ENCODE measurements at places on chromosomes 5 and 9.

GRCh38 chr5:132472431-132472830 lies 18.1 kb downstream of the IRF1 start:
- DNase-seq = no peak

DNA sequence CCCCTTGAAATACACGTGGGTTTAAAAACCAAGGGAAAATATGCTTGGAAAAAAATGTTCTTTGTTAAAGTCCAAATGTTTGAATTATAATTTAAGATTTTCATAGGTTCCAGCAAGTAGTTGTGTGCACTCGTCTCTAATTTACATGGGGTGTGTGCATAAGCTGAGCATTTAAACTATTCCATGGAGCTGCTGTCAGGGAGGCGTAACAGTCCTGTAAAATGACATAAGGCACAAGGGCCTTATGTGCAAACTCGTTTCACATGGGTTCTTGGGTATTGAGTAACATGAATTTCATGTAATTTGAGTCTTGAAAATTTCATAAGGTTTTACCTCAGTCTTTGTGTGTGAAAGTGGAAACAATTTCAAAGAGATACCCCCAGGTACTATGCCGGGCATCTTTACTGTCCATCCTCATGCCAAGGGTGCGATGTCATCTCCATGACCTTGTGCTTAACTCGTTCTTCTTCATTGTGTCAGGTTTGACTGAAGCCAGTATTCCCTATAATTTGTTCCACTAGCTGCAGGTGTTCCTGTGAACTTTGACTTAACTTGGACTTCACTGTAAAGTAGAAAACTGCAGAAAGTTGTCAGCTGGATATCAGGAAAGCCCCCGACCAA lies 359.3 kb downstream of the SH3GL2 start:
- DNase-seq = no peak

DNA sequence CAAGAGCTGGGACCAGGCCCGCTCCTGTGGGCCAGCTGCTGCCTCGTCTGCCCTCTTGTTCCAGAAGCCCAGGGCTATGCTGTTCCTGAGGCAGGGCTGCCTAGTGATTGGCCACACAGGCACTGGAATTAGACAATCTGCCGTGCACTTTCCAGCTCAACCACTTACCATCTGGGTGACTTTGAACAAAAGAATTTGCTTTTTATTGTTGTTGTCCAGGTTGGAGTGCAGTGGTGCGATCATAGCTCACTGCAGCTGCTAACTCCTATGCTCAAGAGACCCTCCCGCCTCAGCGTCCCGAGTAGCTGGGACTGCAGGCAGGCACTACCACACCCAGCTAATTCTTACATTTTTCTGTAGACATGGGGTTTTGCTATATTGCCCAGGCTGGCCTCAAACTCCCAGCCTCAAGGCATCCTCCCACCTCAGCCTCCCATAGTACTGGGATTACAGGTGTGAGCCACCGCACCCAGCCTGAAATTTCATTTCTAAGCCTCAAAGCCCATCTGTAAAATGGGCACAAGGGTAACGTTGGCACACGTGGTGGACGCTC lies 1.2 kb upstream of the NEK6 start:
- DNase-seq = no peak

DNA sequence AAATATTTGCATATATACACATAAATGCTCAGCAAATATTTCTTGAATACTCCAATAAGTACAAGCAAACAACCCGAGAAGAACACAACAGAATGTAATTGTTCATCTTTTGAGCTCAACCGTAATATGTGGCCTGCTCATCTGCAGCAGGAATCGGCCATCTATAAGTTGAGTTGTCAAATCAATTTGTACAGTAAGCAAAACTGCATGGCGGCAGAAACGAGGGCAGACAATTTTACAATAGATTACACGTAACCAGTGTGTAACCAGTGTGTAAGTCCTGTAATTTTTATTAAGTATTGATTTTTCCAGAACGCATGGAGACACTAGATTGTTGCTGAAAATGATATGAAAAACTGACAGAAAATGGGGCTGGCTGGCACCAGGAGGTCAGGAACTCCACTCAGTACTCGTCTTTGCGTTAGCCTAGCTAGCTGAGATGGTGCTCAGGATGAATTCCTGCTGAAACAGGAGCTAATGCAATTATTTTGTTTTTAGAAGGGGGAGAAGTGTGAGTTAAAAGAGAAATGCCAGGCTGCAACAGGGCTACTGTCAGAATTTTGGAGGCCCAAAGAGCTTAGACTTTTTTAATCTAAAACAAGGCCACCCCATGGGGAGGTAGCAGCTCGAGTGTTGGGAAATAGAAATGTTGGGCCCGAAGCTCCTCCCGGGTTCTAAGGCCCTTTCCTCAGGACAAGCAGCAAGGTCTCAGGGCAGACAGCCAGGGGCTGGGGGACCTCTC lies 682 bp downstream of the DHX29 start:
- DNase-seq = no peak

Measured in stimulated activated CD8-positive, alpha-beta memory T cell treated with anti-CD3 and anti-CD28 coated beads, Interleukin-12 subunit alpha, Interleukin-12 subunit beta, amount 100 ng/mL, for 1 hour (primary cell).